HS-27A (cell line): ENCODE measurements at places on chromosomes 16 and 17.

DNA sequence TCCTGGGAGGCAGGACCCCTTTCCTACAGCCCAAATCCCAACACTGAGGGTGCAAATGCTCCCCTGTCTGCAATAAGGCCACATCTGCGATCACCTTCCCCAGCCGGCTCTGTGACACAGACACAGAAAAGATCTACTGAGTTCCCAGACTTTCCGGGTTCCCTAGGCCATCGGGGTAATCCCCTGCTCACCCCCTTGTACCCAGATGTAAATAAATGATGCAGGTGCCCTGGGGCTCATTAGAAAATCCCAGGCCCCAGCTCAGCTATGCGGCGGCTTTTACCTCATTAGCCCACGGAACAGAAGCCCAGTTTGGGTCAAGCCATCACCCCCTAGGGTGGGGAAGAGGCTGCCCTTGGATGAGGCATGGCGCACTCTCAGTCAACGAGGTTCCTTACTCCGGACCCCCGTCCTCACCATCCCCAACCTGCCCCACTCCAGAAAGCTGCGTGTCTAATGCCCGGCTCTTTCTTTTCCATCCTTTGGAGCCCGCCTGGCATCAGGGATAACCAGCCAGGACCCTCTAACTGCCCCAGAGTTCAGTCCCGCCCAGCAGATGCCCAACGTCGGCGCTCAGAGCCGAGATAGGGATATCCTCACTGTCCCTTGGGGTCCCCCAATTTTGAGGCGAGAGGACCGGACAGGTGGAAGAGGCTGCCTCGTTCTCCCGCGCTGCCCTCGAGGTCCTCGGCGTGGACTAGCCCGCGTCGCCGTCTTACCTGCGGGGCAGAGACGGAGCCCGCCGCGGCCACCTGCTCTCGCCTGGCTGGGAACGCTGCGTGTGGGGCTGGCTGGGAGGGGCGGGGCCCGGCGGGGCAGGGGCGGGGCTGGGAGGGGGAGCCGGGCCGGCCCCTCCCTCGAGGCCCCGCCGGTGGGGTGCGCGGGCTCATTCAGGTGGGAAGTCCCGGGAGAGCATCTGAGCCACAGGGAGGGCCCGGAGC is at the start of gene ZNF385C:
TSS of gene ZNF385C (minus strand) at position 783 of the 941 bp plus-strand sequence. CDS start 35,417 bp downstream, outside the sequence.
- DNase-seq, result no peak

- DNase-seq, result no peak
Measured at GRCh38 chr17:63106050-63106449, 140.0 kb downstream of the TANC2 start.

DNA sequence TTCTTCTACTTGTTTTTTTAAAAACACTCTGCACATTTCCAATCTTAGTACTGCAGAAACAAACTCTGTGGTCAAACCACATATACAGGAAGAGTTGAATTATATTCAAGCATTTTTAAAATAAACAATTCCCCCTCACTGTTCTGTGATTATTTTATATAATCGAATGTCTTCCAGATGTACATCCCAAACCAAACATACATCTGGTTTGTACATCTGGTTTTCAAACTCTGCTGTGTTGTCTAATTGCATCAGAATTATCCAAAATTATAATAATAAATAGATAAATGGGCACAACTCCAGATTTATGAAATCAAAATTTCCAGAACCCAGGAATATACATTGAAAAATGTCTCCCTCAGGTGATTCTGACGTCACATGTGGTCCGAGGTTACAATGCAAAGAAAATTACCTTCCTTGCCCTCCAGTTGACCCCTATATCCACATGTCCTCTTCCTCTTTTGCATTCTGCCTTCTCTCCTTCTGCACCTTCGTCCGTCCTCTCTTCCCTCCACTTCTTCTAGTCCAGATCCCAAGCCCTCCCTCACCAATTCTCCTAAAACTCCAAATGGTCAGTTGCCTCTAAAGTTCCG is 13.3 kb upstream of the CCDC144A start:
- no peak for DNase-seq

DNA sequence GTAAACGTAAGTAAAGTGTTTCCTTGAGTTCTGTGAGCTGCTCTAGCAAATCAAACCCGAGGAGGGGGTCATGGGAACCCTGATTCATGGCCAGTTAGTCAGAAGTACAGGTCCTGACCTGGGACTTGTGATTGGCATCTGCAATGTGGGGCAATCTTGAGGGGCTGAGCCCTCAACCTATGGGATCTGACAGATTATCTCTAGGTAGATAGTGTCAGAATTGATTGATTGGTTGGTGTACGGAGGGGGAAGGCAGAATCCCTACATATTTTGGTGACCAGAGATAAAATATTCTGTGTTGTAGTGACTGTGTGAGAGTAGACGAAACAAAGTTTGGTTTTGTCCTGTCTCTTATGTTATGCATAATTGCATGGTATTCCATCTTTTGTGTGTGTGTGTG is 100.5 kb upstream of the NETO2 start:
- no peak for DNase-seq

DNA sequence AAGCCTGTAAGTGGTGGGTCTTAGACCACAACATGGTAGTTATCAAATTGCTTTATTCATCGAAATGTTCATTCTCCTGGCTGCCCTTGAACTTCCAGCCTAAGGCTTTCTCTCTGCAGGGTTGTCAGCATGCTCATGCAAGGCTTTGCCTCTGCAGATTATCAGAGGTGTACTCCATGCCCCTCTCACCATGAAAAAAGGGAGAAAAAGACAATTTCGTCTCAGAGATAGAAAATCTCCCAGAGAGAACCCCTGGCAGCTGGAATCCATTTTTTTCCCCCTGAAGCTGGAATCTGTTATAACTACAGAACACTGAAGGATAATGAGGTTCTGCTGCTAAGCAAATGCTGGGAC is 33.9 kb upstream of the METTL9 start:
- no peak for DNase-seq

- DNase-seq, result no peak
Measured at GRCh38 chr17:52233176-52233575, 74.7 kb upstream of the CA10 start.

- no peak for DNase-seq
Measured at GRCh38 chr16:7167626-7168025, 165.0 kb upstream of the RBFOX1 start.

- no peak for DNase-seq
Measured at GRCh38 chr16:79347277-79347676, 253.3 kb downstream of the MAF start.

- no peak for DNase-seq
Measured at GRCh38 chr17:45170280-45170930, 8.7 kb downstream of the HEXIM2 start.

DNA sequence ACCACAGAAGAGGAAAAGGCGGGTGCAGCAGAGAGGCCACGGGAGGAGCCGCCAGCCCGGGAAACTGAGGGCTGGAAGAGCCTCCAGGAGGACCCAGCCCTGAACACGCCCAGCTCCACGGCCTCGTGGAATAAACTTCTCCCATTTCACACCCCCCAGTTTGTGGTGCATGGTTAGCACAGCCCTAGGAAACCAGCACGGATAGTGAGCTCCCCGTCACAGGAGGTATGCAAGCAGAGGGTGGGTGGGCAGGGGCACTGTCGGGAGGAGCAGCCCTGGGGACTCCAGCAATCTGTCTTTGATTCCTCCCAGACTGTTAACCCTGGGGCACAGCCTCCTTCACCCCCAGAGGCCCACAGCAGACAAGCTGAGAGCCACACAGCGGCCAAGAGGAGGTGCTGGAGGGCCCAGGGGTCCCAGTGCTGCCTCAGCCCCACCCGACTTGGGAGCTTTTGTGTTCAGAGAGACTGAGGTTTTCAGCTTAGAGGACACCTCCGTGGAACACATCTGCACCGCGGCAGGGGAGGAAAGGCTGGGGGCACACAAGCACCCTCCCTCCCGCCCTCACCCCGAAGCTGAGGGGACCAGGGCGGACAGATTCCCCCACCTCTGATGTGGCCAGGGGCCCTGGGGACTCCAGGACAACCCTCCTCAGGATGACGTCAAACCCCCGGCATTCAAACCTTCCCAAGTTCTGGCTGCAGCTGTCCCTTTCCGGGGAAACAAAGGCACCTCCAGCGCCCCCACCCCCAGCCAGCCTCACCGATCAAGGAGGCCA is 1.7 kb upstream of the IL17C start:
- DNase-seq, result no peak

- DNase-seq, result no peak
Measured at GRCh38 chr17:35645923-35646322, 58.8 kb downstream of the AP2B1 start.

- DNase-seq, result no peak
Measured at GRCh38 chr16:65958086-65958485, 408.4 kb upstream of the CDH5 start.

DNA sequence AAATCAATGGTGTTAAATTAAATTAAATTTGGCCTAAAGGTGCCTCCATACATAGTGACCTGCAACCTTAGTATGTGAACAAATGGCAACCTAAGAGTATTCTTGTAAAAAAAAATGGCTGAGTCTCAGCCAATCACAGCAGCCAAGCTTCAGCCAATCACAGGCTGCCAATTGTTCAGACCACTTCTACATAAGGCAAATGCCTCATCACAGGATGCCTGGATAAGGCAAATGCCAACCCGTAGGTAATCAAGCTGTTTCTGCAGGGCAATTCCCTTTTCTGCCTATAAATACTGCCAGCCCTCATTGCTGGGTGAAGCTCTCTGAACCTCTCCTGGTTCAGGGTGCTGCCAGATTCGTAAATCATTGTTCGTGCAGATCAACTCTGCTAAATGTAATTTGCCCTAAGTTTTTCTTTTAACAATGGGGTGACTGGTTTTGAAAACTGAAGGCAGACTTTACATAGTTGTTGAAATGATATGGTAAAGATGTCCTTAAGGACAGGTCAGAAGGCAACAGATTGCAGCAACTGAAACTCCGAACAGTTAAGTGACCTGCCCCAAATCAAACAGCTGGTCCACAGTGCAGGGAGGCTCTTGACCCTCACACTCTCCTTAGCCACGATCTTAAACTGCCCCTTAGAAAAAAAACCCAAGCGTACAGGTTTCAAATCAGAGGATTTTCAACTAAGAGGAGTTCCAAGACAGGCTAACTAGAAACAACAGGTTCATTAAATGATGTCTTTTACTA is 50.3 kb downstream of the N4BP1 start:
- DNase-seq, result no peak

DNA sequence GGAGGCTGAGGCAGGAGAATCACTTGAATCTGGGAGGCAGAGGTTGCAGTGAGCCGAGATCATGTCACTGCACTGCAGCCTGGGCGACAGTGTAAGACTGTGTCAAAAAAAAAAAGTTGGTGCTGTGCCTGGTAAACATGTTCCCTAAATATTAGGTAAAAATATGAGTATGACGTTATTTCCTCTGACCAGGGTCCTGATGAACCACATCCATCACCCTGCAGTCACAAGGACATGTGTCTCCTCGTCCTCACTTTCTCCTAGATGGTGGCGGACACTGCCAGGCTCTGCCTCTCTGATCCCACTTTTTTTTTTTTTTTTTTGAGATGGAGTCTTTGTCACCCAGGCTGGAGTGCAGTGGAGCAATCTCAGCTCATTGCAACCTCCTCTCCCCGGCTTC is 28.7 kb downstream of the LGALS9 start:
- DNase-seq, result no peak

GRCh38 chr16:13554643-13555042 is 365.3 kb upstream of the ERCC4 start:
- DNase-seq, result no peak

- no peak for DNase-seq
Measured at GRCh38 chr16:69266334-69267063, 44.7 kb upstream of the VPS4A start.

DNA sequence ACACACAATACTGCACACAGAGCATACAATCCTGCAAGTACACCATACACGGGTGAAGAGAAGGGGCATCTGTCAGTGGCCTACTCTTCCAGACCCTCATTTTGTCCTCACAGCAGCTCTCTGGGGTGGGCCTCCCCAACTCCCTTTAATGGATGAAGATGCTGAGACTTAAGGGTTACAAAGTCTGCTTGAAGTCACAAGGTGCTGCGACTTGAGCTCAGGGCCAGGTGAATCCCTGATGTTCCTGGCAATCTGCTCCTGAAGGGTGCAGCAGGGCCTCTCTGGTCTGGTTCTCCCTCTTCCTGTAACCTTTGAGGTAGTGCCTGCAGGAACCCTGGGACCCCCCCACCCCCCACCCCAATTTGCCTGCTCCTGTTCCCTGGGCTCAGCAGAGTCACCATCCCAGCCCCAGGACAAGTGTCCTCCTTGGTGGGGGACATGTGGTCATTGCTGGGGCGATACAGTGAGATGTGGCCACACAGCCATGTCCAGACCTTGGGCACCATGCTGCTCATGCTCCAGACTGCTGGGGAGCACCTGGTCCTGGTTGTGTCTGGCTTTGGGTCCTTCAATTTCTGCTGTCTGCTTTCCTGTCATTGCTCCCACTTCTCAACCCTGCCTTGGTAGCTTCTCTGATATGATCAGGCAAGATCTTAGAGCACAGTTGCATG is 107.5 kb downstream of the METRNL start:
- no peak for DNase-seq

- DNase-seq, result no peak
Measured at GRCh38 chr17:44219616-44220212, at the start of gene UBTF. Gene UBTF (minus strand): TSS chr17:44219675. CDS start chr17:44218229, 1,446 bp downstream.

- DNase-seq, result no peak
Measured at GRCh38 chr16:1153480-1154160, 714 bp downstream of the CACNA1H start.

DNA sequence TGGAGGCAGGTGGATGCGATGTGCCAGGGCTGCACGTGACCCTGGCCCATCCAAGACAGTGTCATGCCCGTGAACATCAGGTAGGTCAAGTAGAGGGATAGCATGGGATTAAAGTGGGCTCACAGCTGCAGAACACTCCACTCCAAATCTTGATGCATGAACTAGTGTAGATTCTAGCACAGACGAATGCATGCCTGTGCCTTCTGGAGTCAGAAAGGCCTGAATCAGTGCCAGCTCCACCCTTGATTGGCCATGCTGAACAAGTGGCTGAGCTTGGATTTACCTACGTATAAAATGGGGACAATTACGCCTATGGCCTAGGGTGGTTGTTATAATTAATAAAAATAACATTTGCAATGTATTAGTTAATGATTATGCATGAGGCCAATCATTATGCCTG is 10.6 kb downstream of the IRX3 start:
- no peak for DNase-seq

- DNase-seq, result no peak
Measured at GRCh38 chr17:6079155-6079888, 9.1 kb downstream of the WSCD1 start.

- DNase-seq, result no peak
Measured at GRCh38 chr17:76700270-76700616, 10.5 kb downstream of the MXRA7 start.

DNA sequence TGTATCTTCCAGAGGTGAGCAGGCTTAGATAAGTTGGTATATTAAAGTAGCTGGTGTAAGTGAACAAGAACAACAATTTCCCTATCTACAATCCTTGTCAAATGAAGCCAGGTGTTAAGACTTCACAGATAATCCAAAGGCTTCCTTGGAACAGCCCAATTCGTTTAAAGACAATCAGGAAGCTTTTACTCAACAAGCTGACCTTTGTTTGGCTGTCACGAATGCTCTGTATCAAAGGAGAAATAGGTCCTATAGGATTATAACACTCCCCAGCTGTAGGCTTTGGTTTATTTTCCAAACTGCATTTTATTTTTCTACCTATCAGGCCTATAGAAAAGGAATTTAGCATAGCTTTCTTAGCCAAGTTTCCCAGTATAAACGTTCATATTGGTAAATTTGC is 766.5 kb upstream of the GOT2 start:
- DNase-seq, result no peak

- no peak for DNase-seq
Measured at GRCh38 chr16:79492036-79492435, 108.5 kb downstream of the MAF start.
